ENCODE measurements at places on chromosomes 2 and 18. TPM values are rescaled to one million over a fixed set of nuclear protein-coding genes. Genes with fewer than 3 reads are reported as not detected.
A peak's percentile ranks its signal among the peaks of the same experiment; 100 is the strongest.

IMP4 gene
- 106 TPM for total RNA-seq

DNA sequence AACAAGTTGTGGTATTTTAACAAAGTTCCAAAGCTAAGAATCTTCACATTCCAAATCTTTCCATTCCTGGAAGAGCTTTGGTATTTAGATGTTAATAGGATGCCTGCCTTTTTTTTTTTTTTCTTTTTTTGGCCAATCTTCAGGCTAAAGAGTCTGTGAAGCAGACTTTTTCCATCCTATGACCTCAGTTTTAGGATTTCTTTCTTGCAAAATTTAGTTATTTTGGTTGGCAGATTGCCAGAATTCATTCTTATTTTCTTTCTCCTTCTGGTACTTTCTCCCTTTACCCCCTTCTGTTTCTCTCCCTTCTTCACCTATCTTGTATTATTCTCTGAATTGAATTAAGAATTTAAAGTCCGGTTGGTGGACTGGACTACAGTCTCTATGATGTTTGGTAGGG, 217.8 kb upstream of the REV1 start:
- no peak for DNase-seq

- no peak for DNase-seq
Observed at GRCh38 chr2:127422559-127423477, 4.6 kb downstream of the PROC start.

DNA sequence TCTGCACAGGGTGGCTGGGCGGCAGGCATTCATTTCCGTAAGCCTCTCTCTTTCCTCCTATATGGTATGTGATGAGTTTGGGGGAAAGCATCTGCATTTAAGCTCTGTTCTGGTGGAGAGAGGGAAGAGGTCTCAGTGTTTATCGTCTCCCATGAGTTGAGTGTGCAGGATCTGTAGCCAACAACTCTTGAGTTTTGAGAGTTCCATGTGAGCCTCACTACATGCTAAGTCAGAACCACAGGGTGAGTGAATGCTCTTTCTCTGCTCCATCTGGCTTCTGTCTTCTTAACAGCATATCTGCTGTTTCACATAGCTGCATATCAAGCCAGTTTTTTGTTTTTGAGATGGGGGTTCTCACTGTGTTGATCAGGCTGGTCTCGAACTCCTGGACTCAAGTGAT, 22.7 kb downstream of the RAB31 start:
- DNase-seq: no peak

- no peak for DNase-seq
Observed at GRCh38 chr18:44238454-44238853, 442.2 kb upstream of the SETBP1 start.

DNA sequence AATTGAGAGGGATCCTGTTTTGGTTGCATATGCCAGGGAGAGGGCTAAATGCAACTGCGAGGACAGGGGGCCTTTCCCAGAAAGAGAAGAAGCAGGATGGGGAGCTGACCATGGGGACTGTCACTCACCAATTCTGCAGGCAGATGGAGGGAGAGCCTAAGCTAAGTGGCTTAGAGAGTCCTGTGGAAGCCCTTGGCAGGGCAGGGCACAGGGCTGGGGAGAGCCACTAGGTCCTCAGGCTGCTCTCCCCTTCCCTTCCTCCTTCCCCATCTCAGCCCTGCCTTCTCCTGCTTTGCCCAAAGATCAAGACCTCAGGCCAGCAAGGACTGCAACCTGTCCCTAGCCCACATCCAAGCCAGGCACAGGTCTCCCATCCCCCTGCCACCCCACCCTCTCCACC, 24.4 kb upstream of the CATIP start:
- no peak for DNase-seq

MPP4 gene
- total RNA-seq: not detected

- DNase-seq: no peak
Observed at GRCh38 chr2:119323459-119323858, 43.2 kb downstream of the C2orf76 start.

GRCh38 chr18:74638210-74638609, 40.5 kb downstream of the ZNF407 start:
- DNase-seq: no peak

SNORC gene
- 1.3 TPM for total RNA-seq

DNA sequence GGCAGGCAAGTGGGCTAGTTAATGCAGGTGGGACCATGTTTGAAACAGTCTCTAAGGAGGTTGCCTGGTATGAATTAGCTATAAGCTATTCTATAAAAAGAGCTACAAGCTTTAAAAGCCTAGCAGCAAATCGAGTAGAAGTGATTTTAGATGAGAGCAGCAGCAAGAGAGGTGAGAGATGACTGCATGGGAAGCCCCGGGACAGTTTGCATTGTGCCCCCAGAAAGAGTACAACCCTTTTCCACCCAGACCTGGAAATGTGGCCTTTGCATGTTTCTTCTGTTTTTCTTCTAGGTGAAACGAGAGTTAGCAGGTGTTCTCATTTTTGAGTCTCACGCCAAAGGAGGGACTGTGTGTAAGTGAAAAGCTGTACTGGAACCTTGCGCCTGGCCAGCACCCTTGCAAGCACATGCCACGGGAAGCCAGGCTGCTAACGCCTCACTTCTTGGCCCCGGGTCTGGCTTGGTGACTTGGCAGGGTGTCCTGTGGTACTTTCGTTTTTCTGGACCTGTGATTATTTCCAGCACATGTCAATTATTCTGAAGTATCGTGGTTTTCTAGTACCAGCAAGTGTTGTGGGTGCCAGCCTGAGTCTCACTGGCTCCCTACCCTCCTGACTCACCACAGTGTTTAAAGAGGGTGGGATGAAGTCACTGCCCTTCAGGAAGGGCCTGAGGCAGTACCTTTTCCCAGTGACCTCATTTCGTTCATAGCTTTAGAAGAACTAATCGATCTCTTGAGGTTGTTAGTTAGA, 90.3 kb upstream of the MAP3K20 start:
- DNase-seq: no peak

DNA sequence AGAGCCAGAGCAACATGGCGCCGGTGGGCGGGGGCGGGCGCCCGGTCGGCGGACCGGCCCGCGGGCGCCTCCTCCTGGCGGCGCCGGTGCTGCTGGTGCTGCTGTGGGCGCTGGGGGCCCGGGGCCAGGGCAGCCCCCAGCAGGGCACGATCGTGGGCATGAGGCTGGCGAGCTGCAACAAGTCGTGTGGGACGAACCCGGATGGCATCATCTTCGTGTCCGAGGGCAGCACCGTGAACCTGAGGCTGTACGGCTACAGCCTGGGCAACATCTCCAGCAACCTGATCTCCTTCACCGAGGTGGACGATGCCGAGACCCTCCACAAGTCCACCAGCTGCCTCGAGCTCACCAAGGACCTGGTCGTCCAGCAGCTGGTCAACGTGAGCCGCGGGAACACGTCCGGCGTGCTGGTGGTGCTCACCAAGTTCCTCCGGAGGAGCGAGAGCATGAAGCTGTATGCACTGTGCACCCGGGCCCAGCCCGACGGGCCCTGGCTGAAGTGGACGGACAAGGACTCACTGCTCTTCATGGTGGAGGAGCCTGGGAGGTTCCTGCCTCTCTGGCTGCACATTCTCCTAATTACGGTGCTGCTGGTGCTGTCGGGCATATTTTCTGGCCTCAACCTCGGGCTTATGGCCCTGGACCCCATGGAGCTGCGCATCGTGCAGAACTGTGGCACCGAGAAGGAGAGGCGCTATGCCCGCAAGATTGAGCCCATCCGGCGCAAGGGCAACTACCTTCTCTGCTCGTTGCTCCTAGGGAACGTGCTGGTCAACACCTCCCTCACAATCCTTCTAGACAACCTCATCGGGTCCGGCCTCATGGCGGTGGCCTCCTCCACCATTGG, 507 bp downstream of the CNNM4 start:
- DNase-seq: no peak

DNA sequence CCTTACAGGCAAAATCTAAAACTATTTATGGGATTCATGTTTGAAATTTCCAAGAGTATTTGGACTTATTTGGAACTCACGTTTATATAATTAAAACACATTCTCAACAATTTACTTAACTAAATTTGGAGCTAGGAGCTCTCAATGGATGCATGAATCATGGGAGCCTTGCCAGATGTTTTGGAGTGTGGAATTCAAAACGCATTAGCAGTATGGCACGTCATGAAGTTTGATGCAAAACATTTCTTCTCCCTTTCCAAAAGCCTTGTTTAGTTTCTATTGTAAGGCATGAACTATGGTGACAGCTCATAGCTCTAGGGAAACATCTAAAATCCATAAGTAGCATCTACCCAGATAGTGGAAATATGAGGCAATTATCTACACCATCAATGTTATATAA, 701.6 kb downstream of the SATB2 start:
- DNase-seq: no peak

GRCh38 chr2:197803033-197803444, 1.4 kb upstream of the PLCL1 start:
- DNase-seq: peak; percentile 29

ZNF2 gene
- total RNA-seq: 3.9 TPM

DNA sequence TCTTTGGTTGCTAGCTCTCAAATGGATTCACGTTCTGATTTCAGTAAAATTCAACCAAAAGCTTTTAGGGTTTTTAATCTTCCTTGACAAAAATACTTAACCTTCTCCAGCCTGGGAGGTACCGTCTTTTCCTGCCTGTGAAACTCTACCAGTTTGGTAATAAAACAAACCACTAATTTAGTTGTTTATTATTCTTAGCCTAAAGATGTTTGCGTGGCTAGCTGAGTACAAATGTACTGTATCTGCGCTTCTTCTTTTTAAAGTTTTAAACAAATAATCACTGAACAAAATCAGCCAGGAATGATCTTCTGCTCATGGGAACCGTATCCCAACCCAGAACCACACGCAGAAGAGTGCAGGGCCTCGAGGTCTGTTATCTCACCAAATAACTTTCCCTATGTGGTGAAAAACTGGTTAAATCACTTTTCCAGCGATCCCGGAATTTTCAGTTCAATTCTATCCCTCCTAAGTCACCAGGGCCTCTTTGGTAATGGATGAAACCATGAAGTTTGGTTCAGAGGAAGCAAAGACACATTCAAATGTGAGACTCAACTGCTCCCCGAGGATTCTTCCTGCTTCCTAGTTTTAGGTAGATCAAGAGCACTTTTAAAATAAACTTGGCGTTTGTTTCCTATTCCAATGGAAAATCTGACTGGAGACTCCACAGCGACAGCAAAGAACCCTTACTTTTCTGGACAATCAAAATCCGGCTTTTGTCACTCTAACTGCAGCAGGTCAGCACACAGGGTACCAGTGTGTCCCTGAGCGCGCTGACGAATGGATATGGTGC, 36.1 kb downstream of the BCL2 start:
- DNase-seq: no peak

LINC00305 gene
- not detected for total RNA-seq

TCF23 gene
- not detected for total RNA-seq

DNA sequence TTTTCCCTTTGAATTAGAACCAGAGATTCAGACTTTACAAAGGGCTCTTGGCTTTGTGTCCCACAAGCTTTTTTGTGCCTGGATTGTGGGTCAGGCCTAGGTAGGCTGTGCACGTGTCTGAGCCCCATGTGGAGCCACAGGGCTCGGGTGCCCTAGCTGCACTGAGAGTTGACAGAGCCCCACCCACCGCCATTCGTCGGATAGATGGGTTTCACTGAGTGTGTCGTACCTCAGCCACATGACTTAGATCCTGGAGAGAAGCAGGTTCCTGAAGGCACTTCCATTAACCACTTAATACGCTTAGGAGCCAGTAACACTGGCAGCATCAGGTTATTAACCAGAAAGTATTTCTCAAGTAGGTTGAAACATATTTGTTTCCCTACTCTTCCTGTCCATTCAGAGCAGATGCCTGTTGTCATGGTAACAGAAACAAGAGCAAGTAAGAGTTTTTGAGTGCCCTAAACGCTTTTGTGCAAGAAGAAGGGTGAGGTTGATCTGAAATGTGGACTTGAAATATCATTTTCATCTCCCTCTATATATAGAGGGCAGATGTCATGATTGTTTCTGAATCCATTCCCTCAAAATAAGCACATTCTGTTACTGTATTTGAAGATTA, 30.0 kb downstream of the ADCYAP1 start:
- DNase-seq: no peak

DNA sequence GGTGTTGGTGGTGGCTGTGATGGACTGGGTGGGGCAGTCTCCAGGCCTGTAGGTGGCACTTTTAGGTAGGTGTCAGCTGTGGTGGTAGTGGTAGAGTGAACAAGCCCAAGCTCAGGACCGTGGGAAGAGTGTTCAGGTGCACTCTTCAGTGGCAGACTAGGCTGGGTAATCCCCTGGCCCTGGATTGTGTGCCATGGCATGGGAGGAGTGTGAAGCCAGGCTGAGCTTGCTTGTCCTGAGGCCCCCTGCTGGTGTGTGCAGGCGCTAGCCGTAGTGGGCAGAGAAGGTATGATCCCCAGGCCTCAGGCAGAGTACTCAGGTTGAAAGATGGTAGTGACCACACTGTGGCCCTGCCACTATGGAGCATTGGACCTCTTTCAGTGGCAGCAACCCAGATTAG, 850.3 kb downstream of the DSC3 start:
- DNase-seq: no peak

DNA sequence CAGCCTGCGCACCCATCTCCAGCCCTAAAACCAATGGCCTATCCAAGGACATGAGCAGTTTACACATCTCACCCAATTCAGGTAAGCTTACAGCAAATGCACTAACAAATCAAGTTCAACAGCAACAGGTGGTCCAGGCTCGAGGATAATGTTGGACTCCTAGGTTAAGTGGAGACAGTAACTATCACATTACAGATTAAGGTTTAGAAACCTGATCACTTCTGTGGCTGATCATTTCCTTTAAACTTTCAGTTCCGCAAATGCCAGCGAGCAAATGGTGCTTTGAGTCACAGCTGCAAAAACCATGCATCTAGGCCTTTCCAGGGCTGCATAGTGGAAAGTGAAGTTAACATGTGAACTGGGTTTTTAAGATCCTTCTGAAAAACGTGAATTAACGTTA, 259.4 kb downstream of the GBX2 start:
- DNase-seq: no peak

- DNase-seq: no peak
Observed at GRCh38 chr2:158529379-158530259, 72.9 kb downstream of the PKP4 start.

LAMA1 gene
- not detected for total RNA-seq

DNA sequence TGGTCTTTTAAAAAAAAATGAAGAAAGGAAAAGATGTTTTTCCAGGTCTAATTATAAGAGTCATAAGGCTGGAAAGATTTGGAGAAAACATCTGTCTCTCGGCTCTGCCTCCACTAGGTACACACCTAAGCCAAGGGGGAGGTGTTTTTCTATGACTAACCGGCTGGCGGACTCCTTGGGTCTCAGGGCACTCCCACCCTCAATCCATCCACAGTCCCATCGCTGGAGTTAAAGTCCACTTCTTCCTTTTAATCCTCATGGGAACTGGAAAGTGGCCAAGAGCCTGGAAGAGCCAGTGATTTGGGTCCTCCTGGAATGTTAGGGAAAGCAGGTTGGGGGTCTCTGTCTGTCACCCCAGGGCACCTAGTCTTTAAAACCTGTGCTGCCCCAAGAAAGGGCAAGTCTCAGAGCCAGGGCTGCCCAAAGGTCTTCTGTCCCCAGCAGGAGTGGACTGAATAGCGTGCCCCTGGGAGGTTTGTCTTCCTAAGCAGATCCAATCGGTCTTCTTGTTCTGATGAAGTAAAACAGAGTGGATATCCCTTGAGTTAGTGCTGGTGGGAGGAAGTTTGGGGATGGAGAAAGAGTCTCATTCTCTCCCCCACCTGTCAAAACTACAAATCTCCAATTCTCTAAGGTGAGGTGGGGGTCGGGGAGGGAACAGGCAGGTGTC, 66.4 kb downstream of the MCFD2 start:
- no peak for DNase-seq

- DNase-seq: no peak
Observed at GRCh38 chr2:124309563-124310138, 284.6 kb downstream of the CNTNAP5 start.

GRCh38 chr18:28826107-28826506, 649.2 kb upstream of the CDH2 start:
- DNase-seq: no peak

NCKAP5 gene
- not detected for total RNA-seq

- no peak for DNase-seq
Observed at GRCh38 chr2:98564541-98565132, 43.7 kb downstream of the COA5 start.
